ENCODE measurements at places on chromosomes 13 and 19.

DNA sequence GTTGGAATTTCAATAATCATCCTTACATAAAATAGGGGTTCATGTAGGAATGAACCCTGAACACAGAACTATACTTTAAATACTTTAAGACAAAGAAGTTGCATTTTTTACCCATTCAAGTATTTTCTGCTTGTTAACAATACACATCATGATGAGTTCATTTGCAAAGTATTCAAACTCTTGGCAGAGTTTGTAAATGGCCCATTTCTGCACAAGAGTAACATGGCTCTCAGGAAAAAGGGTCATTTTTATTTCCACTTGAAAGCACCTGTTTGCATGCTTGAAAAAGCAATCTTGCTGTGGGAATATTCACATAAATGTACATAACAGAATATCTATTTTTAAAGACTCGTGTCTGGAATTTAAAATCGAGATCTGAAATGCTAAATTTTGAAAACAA lies 18.1 kb downstream of the ESD start:
- DNase-seq: no peak

DNA sequence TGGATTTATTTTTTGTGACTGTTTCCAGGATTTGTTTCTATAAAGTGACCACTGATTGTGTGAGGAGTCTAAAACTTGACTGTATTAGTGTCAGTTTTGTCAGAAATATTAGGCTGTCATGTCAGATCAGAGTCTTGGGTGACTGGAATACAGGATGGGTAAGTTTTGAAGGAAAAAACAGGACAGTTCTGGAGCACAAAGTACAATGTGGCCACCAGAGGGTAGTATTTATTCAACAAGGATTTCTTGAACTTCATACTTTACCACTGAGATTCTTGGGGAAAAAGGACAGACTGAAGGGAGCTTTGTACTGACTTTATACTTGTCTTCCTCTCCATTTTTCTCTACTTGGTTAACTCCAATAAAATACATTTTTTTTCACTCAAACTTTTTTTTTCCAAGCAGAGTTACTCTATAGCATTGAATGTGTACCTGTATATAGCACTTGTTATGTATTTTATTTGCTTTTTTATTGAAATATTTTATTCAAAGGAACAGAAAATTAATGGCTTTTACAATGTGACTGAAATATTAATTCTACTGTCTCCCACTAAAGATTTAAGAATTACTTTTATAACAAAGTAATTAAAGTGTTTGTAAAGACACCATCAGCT lies 51.1 kb downstream of the LMO7 start:
- no peak for DNase-seq

- DNase-seq: peak; percentile 26
Measured at GRCh38 chr19:38401148-38401547, 1.7 kb upstream of the FAM98C start.

GRCh38 chr13:21328201-21328600 lies 130.9 kb downstream of the ZDHHC20 start:
- DNase-seq: no peak

DNA sequence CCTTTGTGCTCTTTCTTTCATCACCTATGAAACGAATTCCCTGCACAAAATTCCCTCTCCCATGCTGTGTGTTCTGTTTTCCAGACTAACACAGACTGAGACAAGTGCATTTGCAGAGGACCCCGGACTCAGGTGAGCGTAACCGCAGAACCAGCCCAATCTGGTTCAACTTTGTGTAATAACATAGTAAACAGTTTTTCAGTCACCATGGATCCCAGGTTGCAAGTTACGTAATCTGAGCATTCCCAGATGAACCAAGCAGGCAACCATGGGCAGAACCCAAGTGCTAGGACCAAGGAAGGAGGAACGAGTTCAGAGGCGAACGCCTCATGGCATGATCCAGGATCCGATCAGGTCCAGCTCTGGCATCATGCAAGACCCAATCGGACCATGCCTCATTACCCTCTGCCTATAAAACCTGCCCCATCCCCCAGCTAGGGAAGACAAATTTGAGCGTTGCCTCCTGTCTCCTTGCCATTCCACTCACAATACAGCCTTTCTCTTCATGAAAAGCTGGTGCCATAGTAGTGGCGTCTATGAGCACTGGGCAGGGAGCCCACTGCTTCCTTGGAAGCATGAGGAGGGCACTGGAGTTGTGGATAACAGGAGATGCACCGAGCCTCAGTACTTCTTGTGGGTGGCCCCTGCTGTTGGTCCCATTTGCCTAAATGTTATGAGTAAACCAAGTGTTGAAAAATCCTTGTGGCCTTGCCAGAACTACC lies 107.6 kb downstream of the ABCC4 start:
- no peak for DNase-seq

DNA sequence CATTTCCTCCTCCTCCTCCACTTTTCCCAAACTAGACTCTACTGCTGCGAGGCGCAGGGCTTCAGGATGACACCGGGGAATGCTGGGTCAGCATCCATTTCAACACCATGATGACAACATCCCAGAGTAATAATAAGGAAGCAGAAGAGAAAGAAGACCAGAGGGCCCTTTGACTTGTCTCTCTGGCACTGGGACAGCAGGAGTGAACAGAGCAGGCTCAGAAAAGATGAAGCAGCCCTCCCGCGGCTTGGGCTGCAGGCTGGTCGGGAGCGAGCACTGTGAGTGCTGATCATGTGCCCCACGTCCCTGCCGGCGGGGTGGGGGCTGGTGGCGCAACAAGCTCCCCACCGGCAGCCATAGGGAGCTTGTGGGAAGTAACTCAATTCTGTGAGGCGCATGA lies 30.5 kb downstream of the RANBP3 start:
- no peak for DNase-seq

DNA sequence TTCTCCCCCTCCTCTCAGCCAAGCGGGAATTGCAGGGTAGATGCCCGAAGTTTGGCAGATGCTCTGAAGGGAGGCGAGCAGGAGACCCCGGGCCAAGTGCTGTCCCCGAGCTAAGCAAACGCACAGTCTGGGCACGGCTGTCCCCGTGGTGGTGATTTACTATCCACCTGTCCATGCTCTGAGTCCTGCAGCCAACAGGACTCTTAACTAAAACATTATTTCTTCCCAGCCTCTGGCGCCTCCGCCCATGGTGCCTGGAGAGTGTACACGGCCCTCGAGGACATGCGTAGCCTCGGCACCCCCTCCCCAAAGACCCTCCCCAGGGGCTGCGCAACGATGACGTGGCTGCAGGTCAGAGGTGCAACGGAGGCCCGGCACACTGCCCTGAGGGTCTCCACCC lies 7.6 kb downstream of the TINCR start:
- DNase-seq: no peak

- no peak for DNase-seq
Measured at GRCh38 chr13:76882431-76882830, 3.8 kb downstream of the KCTD12 start.

DNA sequence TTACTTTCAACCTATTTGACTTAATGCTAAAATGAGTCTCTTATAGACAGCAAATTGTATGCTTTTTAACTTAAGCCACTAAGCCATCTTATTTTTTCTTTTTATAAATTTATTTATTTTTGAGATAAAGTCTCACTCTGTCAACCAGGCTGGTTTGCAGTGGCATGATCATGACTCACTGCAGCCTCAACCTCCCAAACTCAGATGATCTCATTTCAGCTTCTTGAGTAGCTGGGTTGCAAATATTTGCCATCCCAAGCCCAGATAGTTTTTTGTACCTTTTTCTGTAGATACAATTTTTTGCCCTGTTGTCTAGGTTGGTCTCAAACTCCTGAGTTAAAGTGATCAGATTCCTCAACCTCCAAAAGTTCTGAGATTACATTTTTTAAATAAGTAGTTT lies 27.1 kb downstream of the ZNF714 start:
- DNase-seq: peak; percentile 16

DNA sequence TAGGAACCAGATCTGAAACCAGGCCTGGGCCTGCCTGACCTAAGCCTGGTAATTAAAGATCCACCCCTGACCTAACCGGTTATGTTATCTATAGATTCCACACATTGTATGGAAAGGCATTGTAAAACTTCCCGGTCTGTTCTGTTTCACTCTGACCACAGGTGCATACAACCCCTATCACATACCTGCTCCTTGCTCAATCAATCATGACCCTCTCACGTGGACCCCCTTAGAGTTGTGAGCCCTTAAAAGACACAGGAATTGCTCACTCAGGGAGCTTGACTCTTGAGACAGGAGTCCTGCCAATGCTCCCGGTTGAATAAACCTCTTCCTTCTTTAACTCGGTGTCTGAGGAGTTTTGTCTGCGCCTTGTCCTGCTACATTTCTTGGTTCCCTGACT lies 27.3 kb upstream of the ZNF562 start:
- no peak for DNase-seq

GRCh38 chr19:43407416-43408005 lies 7.2 kb upstream of the TEX101 start:
- no peak for DNase-seq

DNA sequence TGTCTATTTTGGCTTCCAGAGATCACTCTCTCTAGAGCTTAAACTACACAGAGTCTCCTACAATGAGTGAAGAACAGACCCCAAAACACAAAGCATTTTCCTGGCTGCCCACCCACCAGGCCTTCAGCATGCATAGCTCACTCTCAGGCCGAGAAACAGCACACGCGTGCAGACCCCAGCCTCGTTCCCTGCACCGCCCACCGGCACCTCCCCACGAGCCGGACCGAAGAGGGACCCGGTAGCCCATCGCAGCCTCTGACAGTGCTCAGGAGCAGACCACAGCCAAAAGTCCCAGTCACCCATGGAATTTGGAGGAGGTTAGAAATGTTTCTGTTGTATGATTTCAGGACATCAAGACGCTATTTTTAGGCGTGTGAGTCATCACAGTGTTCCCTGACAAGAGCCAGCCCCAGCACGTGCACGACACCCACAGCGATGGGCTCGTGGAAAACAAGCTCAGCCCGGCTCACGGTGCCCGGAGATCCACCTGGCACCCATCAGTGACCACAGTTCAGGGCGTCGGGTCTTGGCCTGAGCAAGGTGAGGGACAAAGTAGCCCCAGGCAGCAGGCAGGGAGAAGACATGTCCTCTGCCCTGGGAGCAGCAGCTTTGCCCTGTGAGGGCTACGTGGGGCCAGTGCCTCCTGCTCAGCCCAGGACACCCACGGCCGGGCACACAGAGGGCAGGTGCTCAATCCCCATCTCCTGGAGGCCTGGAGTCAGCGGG lies 50.1 kb upstream of the SPACA7 start:
- no peak for DNase-seq

- no peak for DNase-seq
Measured at GRCh38 chr13:113084094-113084942, 21.3 kb upstream of the F7 start.

- no peak for DNase-seq
Measured at GRCh38 chr13:49869519-49869918, 66.6 kb downstream of the SPRYD7 start.

- DNase-seq: no peak
Measured at GRCh38 chr13:26623125-26623524, 65.6 kb downstream of the WASF3 start.

DNA sequence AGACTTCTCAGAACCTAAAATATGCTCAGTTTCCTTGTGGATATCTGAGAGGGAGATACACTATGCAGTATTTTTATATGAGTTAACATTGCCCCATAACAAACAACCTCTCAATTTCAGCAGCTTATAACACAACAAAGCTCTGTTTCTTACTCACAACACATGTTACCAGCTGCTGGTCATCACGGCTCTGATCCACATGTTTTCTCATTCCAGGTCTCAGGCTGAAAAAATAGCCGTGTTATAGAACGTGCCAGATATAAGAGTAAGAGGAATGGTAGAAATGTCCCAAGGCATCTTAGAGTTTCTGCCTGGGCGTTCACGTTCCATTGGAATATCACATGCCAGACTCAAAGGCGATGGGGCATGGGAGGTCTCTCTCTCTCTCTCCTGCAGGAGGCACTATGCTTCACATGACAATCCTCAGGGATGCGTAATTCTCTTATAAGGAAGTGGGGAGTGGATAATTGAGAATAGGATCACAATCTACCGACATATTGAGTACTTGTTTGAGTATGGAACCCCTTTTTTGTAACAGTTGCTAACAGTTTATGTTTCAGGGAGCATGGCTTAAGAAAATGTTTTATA lies 246.6 kb downstream of the NHLRC3 start:
- no peak for DNase-seq

GRCh38 chr19:41541990-41542584 lies 33.9 kb upstream of the CEACAM21 start:
- no peak for DNase-seq

- DNase-seq: no peak
Measured at GRCh38 chr13:43473437-43473836, 313.3 kb downstream of the ENOX1 start.

DNA sequence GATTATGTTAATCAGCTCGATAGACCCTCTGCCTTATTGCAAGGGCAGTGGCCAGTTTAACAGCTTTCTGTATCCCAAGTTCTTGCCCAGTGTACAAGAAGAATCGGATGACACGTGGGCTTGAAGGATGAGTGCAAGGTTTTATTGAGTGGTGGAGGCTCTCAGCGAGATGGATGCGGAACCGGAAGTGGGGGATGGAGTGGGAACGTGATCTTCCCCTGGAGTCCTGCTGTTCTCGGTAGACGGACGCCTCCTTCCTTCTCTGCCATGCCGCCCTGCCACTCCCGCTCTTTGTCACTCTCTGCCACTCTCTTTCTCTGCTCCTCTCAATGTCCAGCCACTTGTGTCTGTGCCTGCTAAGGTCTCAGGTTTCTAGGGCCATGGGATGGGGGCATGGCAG lies 21.0 kb downstream of the RFXAP start:
- no peak for DNase-seq

GRCh38 chr19:33621811-33622504 lies at the start of gene CHST8:
Gene CHST8 (plus strand): TSS chr19:33621953. CDS start chr19:33689262, 67,309 bp downstream.
- DNase-seq: no peak

- no peak for DNase-seq
Measured at GRCh38 chr19:18233224-18233825, 7.1 kb upstream of the PDE4C start.

- no peak for DNase-seq
Measured at GRCh38 chr19:3975637-3976087, 4.8 kb upstream of the DAPK3 start.

- DNase-seq: no peak
Measured at GRCh38 chr19:13899912-13900584, 5.9 kb downstream of the BRME1 start.

GRCh38 chr19:11179716-11180297 lies 17.5 kb downstream of the KANK2 start:
- DNase-seq: no peak

DNA sequence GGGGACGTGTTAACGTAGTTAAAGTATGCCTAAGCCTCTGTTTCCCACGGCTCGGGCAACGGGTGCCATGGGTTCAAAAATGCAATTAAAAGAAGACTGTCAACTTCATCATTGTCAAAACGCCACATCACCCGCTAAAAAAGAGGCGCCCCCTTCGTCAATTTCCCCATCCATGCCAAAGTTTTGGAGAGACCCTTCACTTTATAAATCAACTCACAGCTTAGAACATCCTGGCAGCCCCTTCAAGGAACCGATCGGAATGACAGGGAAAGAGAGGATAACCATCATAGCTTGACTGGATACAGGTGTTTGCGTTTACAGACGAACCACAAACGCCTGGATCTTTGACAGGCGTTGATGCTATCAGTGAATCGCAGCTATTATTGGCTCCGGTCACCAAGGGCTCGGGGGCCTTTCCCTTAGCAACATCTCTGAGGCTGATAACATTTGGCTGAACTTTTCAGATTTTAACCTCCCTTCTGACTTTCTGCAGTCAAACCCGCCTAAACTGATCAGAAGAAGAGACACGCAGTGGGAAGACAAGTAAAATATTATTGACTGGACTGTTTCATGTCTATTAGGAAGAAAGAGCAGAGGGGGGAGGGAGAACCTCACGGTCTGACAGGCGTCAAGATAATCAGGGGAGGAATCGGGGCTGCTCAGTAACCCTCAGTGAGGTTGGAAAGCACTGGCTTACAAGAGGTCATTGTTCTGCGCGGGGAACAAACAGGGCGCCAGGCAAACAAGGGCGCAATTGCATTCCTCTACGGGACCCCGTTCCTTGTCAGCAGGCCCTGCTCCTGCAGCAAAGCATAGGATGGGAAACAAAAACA lies 322.5 kb upstream of the ZNF507 start:
- DNase-seq: no peak
